Tibial nerve (tissue), 4 donors: ENCODE measurements at places on chromosomes 6 and 20. TPM values are rescaled to one million over a fixed set of nuclear protein-coding genes. Genes with fewer than 3 reads are reported as not detected.

DNA sequence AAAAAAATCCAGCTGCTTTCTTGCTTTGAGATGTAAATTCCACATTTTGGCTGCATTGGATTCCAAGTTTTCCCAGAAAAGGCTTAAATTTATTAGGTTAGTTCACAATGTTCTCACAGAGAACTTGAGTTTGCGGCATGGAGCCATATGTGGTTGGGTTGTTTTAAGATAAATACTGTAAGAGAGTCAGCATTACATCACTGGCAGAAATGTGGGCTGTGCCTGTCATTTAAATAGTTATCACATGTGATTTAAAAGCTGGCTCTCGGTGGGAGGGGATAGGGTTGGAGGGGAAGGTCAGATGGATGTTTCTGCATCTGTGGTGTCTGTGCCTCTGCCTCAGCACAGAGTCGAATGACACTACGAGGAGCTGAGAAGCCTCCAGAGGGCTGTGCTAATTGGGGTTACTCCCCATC is 73.8 kb upstream of the SCP2D1 start:
- peak overlapping the region; percentile 51 for H3K27ac ChIP-seq
- DNase-seq: peak; percentile 16
- no peak overlapping the region for H3K4me3 ChIP-seq

GRCh38 chr20:50372770-50373088 is 137.5 kb upstream of the PTPN1 start:
- DNase-seq: no peak
- H3K27me3 ChIP-seq: no peaks in the 10 kb centered on the region

The SLC12A5 gene
- not detected for total RNA-seq

DNA sequence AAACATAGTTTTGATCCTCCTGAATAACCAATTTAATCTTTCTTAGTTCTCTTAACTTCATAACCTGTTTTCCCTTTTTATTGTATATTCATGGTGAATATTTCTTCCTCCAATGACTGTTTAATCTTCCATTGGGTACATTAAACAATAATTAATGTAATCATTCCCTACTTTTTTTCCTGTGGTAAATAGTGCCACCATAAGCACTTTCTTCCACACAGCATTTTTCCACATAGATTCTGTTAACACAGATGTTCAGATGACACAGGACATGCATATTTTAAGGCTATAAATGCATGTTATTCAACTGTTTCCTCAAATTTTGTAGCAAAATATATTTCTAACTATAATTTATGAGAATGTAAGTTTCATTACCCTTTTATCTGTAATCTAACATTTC is 61.9 kb downstream of the CYP39A1 start:
- no peak overlapping the region for H3K27ac ChIP-seq
- no peak overlapping the region for H3K4me3 ChIP-seq
- DNase-seq: no peak
- H3K36me3 ChIP-seq: no peaks in the 10 kb centered on the region
- H3K27me3 ChIP-seq: no peaks in the 10 kb centered on the region
- H3K4me1 ChIP-seq: peaks cover 14% of the 10 kb centered on the region

DNA sequence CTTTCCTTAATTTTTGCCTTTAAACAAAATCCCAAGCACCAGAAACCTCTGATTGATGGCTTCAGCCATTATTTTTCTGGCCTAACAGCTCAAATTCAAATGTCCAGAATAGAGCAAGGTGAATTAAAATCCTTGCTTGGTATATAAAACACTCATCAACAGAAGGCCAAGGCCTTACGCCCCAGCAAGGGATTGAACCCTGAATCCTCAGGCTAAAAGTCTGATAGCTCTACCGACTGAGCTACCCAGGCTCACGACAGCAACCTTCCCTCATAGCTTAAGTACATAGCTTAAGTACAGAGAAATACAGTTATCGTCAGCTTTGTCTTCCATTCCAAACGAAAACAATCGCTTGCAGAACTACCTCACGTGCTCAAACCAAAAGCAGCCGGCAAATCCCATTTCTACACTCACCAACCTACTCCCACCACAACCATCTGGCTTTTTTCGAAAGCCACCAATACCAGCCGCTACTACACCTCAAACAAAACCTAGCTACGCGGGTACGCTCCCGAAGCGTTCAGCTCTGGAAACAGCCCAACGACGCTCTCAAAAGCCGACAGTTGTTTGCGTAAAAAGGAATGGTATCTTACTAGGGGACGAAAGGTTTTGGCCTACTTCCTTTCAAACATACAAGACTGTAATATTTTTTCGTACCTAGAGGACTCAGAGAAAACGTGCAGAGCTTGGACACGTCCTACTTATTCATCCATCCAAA is 167.5 kb downstream of the GPX5 start:
- H3K4me1 ChIP-seq: no peaks in the 10 kb centered on the region
- H3K4me3 ChIP-seq: peak overlapping the region; percentile 46
- no peak for DNase-seq
- H3K27me3 ChIP-seq: no peaks in the 10 kb centered on the region
- H3K27ac ChIP-seq: no peak overlapping the region
- H3K36me3 ChIP-seq: no peaks in the 10 kb centered on the region

GRCh38 chr6:14380901-14381828 is 263.6 kb downstream of the CD83 start:
- no peak overlapping the region for H3K27ac ChIP-seq
- H3K36me3 ChIP-seq: no peaks in the 10 kb centered on the region
- DNase-seq: no peak
- no peaks in the 10 kb centered on the region for H3K27me3 ChIP-seq
- H3K4me3 ChIP-seq: no peak overlapping the region

GRCh38 chr20:44961870-44962267 is 1.7 kb upstream of the TOMM34 start:
- no peak for DNase-seq
- H3K27me3 ChIP-seq: no peaks in the 10 kb centered on the region
- H3K4me3 ChIP-seq: no peak overlapping the region
- H3K27ac ChIP-seq: no peak overlapping the region

GRCh38 chr20:57240581-57241362 is 25.7 kb downstream of the BMP7 start:
- DNase-seq: no peak
- H3K36me3 ChIP-seq: no peaks in the 10 kb centered on the region
- H3K27ac ChIP-seq: peak overlapping the region; percentile 22
- H3K4me1 ChIP-seq: no peaks in the 10 kb centered on the region

DNA sequence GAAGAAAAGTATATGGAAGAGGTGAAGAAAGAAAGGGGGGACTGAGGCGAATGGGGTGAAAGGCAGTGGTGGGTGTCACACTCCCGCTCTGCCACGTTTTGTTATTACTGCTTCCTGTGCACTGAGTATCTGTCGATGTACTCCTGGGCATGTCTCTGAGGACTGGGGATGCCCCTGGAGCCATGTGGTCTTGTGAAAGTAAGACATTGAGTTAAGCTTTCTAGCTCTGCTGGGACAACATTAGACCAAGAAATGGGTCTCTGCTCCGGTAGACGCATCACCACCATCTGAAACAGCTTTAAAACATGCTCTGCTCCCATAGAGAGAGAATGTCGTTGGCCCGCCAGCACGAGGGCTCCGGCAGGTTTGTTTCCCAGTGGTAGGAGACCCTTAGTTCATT is 40.0 kb downstream of the IRF4 start:
- no peaks in the 10 kb centered on the region for H3K36me3 ChIP-seq
- H3K4me1 ChIP-seq: no peaks in the 10 kb centered on the region
- no peak for DNase-seq

- no peaks in the 10 kb centered on the region for H3K27me3 ChIP-seq
- H3K4me1 ChIP-seq: no peaks in the 10 kb centered on the region
- DNase-seq: no peak
- H3K27ac ChIP-seq: no peak overlapping the region
- H3K36me3 ChIP-seq: no peaks in the 10 kb centered on the region
These were observed 858.0 kb upstream of the FLRT3 start for GRCh38 chr20:15195378-15195777.

- no peak for DNase-seq
- H3K36me3 ChIP-seq: no peaks in the 10 kb centered on the region
- no peak overlapping the region for H3K4me3 ChIP-seq
- no peaks in the 10 kb centered on the region for H3K4me1 ChIP-seq
- no peaks in the 10 kb centered on the region for H3K27me3 ChIP-seq
- no peak overlapping the region for H3K27ac ChIP-seq
These were observed 48.2 kb downstream of the PLG start for GRCh38 chr6:160750276-160750689.

The GRIK2 gene
- total RNA-seq: 9.6 TPM

The STX11 gene
- total RNA-seq: 24.3 TPM

DNA sequence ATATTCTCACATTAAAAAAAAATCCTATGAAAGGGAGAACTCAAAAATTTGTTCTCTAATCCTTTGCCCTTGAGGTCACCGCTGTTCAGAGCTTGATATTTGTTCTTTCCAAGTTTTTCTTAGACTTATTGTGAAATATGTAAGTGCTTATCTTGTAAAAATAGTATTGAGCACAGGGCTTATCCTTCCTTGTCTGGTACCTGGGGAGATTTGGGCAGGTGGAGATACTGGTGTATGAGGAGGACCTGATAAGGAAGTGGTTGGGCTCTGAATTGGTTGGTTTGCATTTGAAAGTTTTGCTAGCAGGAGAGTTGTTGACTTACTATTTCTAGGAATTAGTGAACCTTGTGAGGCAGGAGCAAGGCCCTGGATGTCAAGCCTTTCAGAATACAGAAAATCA is 28.9 kb upstream of the ANKEF1 start:
- no peak overlapping the region for H3K4me3 ChIP-seq
- no peak for DNase-seq
- no peak overlapping the region for H3K27ac ChIP-seq
- H3K27me3 ChIP-seq: no peaks in the 10 kb centered on the region

GRCh38 chr6:72290620-72291019 is 331.2 kb upstream of the KCNQ5 start:
- H3K4me1 ChIP-seq: no peaks in the 10 kb centered on the region
- H3K36me3 ChIP-seq: no peaks in the 10 kb centered on the region
- no peak overlapping the region for H3K4me3 ChIP-seq
- DNase-seq: no peak

DNA sequence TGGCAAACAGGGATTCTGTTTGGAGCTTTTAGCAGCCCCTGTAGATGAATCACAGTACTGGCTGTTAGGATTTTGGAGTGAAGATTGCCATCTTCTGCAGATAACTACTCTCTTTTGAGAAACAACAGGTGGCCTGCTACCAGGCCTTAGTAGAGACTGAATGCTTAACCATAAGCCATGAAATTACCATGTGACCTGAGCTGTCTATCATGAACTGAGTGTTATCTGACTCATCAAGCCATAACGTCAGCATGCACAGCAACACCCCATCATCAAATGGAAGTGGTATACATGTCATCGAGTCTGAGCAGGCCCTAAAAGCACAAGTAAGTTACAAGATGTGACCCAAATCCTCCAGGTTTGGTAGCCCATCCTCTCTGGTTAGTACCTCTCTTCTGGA is 132.6 kb downstream of the GPR63 start:
- DNase-seq: no peak
- H3K27me3 ChIP-seq: no peaks in the 10 kb centered on the region

DNA sequence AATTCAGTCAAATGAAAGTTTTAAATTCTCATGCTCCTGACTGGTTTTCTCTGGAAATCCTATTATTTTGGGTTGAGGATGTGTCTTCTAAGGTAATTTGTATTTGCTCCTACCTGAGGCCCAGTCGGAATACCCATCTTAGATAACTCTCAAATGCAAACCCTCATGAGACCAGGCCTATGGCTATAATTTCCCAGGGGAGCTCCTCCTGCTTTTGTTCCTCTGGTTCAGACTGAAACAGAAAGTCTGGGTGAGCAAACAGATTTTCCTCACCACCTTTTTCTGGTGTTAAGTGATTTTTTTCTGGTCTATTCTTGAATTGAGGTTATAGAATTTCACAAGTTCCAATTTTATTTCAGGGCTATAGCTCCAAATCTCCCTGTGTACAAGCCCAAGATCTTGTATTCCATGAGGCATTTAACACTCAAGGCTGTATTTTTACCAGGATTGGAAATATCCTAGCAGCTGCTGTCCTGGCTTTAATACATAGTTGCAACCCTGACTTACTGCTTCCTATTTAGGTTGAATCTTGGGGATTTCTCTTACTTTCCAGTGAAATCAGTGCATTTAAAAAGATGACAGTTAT is 169.1 kb upstream of the PTCHD4 start:
- no peak overlapping the region for H3K4me3 ChIP-seq
- no peaks in the 10 kb centered on the region for H3K27me3 ChIP-seq
- H3K36me3 ChIP-seq: no peaks in the 10 kb centered on the region
- DNase-seq: no peak
- no peaks in the 10 kb centered on the region for H3K4me1 ChIP-seq

The FOXS1 gene
- total RNA-seq: 11.8 TPM

The EMILIN3 gene
- 84.6 TPM for total RNA-seq

DNA sequence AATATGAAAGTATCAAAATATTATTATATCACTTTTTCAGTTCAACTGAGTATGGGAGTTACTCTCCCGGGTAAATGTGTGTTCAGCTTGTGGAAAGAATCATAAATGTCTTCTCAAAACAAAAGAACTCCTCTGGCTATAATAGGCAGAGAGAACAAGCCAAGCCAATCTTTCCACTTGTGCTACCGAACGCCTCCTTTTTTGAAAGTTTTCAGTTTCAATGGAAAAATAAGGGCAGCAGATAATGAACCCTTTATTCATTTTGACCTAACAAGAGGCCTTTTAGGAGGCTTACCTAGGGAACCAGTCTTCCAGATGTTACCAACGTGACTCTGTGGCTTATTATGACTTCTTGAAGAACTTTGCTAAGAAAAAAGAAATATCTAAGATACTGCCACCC is 67.5 kb downstream of the PDE7B start:
- H3K4me3 ChIP-seq: no peak overlapping the region
- H3K4me1 ChIP-seq: peaks cover 12% of the 10 kb centered on the region
- no peak for DNase-seq
- no peaks in the 10 kb centered on the region for H3K36me3 ChIP-seq

DNA sequence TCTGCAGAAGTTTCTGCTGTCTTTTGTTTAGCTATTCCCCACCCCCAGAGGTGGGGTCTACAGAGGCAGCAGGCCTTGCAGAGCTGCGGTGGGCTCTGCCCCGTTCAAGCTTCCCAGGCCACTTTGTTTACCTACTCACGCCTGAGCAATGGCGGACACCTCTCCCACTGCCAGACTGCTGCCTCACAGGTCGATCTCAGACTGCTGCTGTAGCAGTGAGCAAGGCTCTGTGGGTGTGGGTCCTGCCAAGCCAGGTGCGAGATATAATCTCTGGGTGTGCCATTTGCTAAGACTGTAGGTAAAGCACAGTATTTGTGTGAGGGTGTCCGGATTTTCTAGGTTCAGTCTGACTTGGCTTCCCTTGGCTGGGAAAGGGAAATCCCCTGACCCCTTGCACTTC is 23.6 kb upstream of the ZNF337 start:
- no peak overlapping the region for H3K27ac ChIP-seq
- no peak for DNase-seq
- H3K4me3 ChIP-seq: no peak overlapping the region

DNA sequence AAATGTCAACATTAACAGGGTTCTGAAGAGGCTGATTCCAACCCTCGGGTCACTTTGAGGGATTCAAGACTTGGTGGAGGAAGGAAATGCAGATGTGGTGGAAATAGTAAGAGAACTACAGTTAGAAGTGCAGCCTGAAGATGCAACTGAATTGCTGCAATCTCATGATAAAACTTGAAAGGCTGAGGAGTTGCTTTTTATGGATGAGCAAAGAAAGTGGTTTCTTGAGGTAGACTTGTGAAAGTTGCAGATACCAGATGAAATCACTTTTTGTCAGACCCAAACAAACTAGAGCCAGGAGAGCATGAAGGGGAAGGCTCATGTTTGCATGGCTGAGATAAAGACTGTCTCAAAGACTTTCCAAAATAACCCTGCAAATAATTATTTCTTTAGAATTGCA is 16.2 kb downstream of the ANKRD6 start:
- H3K27ac ChIP-seq: no peak overlapping the region
- no peaks in the 10 kb centered on the region for H3K27me3 ChIP-seq
- no peaks in the 10 kb centered on the region for H3K4me1 ChIP-seq
- no peak overlapping the region for H3K4me3 ChIP-seq

GRCh38 chr6:160160929-160161646 is 39.5 kb downstream of the SLC22A1 start:
- no peaks in the 10 kb centered on the region for H3K36me3 ChIP-seq
- H3K4me3 ChIP-seq: no peak overlapping the region
- no peaks in the 10 kb centered on the region for H3K27me3 ChIP-seq
- no peak overlapping the region for H3K27ac ChIP-seq
- no peaks in the 10 kb centered on the region for H3K4me1 ChIP-seq

The RAD21L1 gene
- not detected for total RNA-seq
